ENCODE measurements at places on chromosomes 7 and 10.

- DNase-seq: no peak
Observed at GRCh38 chr7:151386301-151387160, 23.3 kb downstream of the WDR86 start.

DNA sequence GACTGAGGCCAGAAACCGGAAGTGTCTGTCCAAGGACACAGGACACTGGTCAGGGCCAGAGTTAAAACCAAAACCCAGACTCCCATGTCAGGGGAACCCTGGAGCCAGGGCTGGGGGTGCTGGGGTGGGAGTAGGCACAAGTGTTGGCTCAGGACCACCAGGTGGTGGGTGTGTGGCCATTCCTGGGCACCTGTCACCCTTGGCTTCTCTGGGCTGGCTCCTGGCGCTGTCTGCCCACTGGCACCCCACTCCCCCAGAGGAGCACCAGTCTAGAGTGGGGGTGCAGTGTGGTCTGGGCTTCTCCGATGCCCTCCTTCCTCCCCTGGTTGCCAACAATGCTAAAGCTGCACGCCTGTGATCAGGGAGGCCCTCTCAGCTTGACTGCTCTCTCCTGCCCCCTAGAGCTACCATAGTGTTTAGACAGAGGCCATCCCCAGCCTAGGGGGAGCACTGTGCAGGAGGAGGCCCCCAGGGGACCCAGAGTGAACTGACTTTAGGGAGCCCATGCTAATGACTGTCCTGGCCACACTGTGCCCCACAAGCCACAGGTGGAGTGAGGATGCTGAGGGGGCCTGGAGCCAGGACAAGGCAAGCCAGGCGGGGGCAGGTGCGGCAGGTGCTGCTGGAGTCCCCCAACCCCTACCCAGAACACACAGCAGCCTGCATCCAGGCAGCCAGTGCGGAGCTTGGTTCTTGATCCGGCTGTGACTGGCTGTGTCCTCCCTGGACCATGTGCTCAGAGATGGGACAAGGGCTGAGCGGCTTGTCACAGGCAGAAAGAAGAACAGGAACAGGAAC, 11.0 kb downstream of the RASGEF1A start:
- DNase-seq: no peak

DNA sequence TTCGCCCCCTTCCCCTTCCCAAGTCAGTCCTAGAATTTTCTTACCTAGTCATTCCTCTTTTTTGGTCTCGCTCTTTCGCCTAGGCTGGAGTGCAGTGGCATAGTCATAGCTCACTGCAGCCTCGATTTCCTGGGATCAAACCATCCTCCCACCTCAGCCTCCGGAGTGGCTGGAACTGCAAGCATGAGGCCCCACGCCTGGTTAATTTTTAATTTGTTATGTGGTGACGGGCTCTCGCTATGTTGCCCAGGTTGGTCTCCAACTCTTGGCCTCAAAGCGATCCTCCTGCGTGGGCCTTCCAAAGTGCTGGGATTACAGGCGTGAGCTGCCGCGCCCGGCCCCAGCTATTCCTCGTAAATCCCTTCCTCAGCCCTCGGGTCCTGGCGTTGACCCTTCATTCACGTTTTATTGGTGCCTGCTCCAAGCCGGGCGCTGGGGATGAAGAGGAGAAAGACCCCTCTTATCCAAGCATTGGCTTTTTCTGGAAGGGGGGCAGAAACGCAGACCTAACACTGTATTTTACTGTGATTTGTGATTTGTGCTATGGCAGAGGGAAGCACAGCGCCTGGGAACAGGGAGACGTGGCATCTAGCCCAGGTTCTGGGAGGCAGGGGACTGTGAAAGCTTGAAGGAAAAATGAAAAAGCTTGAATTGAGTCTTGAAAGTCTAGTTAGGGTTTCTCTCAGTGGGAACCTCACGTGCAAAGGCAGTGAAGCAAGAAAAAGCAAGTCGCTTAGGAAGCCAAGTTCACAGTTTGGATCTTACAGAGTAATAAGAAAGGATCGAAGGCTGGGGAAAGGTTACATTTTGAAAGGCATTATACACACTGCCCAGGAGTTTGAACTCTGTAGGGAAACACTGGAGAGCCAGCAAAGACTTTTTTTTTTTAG, 516 bp downstream of the ZNHIT1 start:
- DNase-seq: no peak

DNA sequence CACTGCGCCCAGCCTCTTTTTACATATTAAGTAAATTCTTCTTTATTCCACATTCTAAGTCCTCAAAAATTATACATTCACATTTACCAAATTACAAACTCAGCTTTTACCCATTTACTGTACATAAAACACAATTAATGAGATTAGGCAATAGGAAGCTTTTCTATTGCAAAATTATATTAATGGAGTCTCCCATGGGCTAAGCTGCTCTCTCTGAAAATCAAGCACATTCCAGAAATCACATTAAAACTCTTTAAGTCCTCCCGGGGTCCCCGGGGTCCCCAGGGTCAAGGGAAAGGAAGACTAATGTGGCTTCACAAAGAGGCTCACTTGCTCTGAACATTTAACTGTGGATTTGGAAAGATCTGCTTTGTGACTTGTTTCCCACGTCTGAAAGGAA, 127.4 kb upstream of the KMT2E start:
- no peak for DNase-seq

DNA sequence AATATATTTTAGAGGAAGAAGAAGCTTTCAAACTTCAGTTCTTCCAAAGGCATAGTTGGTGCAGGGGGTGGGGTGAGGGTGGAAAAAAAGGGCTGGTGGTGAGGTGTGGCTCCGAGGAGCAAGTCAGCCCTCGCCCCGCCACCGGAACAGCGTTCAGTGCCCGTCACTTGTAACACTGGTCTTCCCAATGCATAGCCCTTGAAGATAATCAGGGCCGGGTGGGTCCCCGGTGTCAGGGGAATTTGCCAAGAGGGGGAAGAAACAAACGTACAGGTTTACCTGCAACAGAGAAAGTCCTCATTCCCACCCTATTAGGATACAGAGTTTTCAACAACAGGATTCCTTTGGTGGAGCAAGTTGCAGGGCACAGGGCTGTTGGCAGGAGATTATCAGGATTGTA, 1.5 kb downstream of the SVOPL start:
- no peak for DNase-seq

- DNase-seq: no peak
Observed at GRCh38 chr10:94850766-94851165, 87.7 kb upstream of the CYP2C9 start.

DNA sequence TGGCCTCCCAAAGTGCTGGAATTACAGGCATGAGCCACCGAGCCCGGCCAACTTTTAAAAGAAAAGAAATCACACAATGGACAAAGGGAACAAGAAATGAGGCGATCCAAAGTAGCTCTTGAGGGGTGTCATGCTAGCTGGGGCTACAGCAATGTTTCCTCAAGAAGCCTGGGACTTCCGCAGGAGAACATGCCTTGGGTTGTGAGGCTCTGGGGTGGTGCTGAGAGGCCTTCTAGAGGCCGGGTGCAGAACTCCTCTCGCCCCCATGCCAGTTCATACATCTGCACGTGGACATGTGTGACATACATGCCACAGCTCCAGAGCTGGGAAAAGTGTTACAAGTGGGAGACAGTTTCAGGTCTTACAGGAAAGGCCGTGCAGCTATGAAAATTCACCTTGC, 238.2 kb downstream of the SKAP2 start:
- no peak for DNase-seq

GRCh38 chr10:79438699-79439085, 6.7 kb downstream of the ZCCHC24 start:
- DNase-seq: no peak

DNA sequence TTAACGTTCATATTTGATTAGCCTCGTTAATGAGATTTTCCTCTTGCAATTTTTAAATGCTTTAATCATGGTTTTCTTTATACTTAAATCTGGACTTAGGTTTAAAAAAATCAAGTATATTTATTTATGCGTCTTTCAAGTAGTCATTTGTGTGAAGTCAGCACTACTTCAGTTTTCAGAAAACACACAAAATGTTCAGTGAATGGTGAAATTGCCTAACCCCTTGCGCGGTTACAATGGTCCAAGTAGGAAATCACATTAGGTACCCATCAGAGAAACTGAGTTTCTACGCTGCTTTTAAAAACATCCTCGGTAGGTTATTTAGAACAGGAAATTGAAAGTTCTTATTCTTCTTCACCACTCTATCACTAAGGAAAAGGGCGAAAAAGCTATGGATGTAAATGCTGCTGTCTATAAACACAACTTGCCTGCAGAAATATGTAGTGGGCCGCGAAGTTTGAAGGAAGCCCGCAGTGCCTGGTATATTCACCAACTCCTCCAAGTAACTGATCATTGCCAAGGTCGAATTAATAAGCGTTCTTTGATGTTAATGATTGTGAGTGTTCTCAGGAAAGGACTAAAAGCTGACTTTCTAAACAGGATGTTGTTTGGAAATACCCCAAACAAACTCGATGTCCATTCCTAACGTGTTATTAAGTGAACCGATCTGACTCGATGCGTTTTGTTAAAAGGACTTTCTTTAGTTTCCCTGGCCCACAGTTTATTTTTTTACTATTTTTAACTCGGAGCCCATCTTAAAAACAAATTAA, 1.0 kb downstream of the SYPL1 start:
- DNase-seq: no peak

All from effector CD4-positive, alpha-beta T cell (primary cell).